Activated T-helper 1 cell treated with anti-CD3 and anti-CD28 coated beads, Interleukin-2, amount 50 U/mL, for 16 hours (primary cell): ENCODE measurements at places on chromosomes 12 and 14.

- no peak for DNase-seq
These were observed 24.4 kb downstream of the DRAM1 start for GRCh38 chr12:101901777-101902176.

DNA sequence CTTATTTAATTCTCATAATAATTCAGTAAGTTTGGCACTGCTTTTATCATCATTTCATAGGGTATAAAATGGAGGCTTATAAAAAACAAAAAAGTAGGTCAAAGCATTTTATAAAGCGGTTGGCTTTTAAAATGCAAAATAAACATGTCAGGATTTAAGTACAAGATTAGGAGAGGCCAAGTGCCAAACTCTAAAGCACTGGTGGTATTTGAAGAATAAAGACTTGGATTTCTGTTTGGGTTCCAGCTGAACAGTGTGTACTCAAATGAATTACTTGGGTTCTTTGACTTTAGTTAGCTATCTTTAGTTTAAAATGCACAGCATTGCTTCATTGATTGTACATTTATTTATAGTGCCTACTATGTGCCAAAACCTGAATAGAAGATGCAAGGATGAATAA, 966.6 kb upstream of the SEL1L start:
- no peak for DNase-seq

DNA sequence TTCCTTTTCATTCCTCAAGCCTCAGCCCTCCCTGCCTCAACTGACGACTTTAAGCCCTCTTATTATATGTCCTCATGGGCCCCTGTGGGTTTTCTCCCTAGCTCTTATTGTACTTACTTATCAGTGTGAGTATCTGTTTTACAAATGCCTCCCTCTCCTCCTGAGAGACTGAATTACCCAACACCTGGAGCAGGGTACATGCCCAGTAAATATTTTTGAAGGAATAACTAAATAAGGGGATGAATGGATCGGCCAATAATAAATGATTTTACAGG, 95.8 kb upstream of the SLC35F4 start:
- DNase-seq = no peak

DNA sequence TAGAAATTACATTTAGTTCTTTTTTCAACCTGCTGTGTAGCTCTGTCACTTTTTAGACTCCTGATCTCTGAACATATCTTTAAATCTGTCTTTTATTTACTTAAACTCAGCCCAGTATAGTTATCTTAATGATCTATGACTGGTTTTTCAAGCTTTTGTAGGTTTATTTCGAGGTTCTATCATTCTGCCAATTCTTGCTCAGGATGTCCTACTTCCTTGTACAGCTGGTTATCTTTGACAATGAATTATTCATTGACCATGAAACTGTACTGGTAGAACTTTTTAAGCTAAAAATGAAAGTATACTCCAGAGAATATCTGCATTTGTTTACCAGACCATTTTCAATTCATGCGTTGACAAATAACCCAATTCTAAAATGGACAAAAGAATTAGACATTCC, 37.8 kb downstream of the TC2N start:
- DNase-seq = no peak

- no peak for DNase-seq
These were observed 88.7 kb downstream of the PLBD1 start for GRCh38 chr12:14479004-14479403.

DNA sequence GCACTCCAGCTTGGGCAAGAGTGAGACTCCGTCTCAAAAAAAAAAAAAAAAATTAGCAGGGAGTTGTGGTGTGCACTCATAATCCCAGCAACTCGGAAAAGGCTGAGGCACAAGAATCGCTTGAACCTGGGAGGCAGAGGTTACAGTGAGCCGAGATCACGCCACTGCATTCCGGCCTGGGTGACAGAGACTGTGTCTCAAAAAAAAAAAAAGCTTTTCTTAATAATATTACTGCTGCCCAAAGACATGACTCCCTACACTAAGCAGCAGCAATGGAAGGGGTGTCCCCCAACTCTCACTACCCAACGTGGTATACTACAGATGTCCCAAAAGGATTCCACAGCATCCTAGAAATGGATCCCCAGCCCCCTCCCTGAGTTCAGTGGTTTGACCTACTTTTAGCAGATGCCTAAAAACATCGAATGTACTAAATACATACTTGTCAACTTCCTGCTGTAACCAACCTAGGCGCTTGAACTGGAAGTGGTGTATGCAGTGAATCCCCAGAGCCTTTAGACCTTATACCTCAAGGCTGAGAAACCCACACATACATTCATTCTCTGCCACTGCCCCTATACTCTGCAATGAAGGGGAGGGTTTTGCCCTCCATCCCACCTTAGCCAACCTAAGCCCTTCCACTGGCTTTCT, 8.5 kb upstream of the FKBP11 start:
- DNase-seq = no peak

DNA sequence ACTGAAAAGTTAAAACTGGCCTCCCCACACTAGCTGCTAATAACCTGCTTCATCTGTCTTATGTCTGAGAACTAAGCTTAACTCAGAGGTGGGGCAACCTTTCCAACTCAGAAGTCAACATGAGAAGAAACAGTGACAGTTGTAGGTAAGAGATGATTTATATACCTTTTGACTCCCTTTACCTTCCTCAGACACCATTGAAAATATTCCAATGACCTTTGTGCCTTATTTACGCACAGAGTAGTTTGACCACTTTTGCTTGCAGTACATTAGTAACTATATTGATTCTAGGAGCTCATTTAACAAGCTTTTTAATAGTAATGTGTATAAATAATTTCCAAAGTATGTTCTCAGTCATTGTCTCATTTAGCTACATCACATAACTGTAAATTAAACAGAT, 77.6 kb downstream of the ALX1 start:
- DNase-seq = no peak

DNA sequence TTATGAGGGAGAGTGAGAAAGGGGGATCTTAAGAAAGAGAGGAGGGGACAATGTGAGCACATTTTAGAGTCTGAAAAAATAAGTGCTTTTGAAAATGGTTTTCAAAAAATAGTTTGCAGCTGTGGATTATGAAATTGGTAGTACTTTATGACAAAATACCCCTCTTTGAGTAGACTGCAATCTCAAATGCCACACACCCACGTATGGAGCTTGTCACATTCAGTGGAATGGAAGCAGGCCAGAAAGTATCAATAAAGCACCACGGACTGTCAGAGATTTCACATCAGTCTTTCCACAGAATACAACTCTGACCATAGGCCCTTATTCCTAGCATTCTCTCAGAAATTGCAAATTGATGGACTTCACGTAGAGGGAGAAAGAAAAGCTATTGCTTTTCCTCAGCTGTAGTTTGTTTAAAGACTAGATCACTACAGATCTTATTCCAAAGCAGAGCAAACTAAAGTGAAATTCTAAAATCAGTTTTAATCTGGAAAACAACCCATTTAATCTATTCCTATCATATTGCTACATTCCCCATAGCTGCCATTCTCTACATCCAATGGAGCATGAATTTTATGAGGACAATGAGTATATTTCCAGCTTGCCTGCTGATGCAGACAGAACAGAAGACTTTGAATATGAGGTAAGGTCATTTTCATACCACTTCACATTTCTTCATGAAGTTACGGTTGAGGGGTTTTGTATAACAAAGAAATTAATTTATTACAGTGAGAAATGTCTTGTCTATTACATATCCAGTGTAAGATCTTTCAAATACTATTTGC, 321.3 kb downstream of the PDZRN4 start:
- DNase-seq = no peak

- DNase-seq = no peak
These were observed 5.1 kb downstream of the PAPLN start for GRCh38 chr14:73242357-73242901.

- no peak for DNase-seq
These were observed 11.0 kb upstream of the NCOR2 start for GRCh38 chr12:124578445-124578844.

DNA sequence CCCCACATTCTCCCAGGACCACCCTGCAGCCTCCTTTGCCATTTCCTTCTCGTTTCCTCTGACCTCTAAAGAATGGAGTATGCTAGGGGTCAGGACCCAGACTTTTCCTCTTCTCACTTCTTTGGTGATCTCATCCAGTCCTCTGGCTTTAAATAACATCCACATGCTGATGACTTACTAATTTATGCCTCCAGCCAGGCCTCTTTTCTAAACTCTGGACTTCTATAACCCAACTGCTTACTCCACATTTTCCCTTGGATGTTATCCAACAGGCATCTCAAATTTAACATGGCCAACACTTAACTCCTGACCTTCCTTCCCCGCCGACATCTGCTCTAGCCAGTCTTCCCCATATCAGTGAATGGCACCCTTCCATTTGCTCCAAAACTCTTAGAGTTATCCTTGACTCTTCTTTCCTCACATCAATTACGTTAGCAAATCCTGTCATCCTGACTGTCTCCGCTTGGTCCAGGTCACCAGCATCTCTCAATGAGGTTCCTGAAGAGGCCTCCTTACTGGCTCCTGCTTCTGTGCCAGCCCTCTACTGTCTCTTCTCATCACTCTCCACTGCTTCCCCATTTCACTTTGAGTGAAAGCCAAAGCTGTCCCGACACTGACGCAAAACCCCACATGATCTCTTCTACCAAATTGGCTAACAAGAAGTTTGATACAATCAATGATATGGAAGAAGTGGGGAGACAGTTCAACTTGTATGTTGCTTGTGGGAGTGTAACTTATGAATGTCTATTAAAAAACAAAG, 42.7 kb downstream of the TMBIM6 start:
- DNase-seq = no peak

GRCh38 chr12:126685636-126686035, 1581.3 kb upstream of the TMEM132C start:
- DNase-seq = no peak
